Liver (tissue), 10 donors: ENCODE measurements at places on chromosomes 4 and X.

DNA sequence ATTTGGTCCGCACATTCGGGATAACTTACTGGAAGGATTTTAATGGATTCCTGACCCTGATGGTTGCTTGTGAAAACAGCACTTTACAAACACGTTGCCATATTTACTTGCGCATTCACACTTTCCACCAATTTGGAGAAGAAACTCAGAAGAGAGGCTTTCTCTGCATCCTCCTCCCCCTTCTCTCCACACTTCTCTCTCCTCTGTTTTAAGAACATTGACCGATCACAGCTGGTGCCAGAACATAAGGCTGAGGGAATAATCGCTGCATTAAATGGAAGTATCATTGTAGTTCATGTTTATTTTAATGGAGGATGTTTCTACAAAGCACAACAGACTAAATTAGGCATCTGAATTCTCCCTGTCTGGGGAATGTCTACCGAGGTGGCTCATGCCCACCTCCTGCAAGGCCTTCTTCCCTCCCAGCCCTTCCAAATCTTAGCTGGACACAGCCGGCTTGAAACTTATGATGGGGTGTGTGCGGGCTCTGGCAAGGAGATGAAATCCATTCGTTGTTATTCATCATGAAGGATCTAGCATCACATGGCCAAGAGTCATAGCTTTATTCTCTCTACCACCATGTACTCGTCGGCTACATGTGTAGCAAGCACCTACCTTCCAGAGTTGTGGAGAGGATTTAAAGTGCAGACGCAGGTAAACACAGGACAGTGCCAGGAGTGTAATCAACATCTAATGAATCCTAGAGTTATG lies 204.1 kb downstream of the LDB2 start:
- DNase-seq: no peak

GRCh38 chrX:39903343-39903742 lies 194.4 kb downstream of the BCOR start:
- no peak for DNase-seq

DNA sequence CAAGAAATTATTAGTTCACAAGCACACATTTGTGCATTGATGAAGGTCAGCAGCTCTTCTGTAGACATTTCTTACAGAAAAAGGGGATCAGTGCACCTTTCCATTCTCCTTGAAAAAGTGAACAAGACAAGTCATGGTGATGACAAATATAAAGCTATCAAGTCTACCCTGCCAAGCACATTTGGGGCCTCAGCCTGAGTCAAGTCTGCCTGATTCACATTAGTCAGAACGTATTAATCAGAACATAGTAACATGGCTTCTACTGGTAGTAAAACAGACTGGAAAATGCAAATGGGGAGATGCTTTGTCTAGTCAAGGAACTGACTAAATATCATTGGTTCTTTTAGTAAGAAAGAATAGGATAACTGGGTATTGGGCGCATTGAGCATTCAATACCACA lies 2305.1 kb downstream of the PCDH7 start:
- no peak for DNase-seq

GRCh38 chrX:57133706-57134105 lies 3.5 kb downstream of the SPIN2A start:
- no peak for DNase-seq

GRCh38 chr4:128362760-128363159 lies 75.1 kb upstream of the PGRMC2 start:
- DNase-seq: no peak

- DNase-seq: no peak
Observed at GRCh38 chr4:8646296-8647093, 53.9 kb downstream of the CPZ start.

GRCh38 chrX:136694431-136695087 lies 46.6 kb downstream of the CD40LG start:
- no peak for DNase-seq

DNA sequence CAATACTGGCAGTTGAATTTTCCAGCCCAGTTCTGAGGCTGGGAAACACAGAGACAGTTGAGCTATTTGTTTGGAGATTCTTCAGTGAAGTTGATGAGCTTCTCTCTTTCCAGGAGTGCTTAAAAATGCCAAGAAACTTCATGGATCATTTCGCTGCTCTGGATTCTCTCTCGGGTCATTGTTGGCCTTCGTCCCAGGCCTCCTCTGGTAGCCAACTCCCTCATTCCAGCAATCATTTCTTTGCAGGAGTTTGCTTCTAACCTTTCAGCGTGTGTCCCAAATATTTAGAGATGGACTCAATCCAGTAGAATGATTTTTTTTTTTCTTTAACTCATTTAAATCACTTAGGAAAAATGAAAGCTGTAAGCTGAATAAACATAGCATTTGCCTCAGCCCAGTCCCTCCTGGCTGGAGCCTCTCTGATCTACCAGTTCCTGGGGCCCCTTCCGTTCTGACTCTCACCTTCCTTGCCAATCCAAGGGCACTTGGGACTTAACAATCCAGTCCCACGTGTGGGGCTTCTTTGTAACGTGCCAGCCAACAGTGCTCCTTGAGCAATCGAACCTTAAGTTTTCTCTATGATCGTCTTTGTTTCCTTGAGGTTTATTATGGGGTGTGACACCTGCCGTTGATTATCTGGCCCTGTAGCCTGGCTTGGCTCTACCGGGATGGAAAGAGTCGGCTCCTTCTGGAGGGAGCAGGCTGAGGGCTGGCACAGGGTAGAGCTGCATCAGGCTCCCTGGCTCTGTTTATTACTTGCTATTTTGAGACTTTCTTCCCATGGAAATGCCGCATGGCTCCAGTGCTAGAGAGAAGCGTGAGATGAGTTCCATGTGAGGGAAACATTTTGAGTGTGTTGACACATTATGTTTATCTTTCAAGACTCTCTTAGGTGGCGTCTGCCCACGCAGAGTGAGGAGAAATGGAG lies 80.4 kb upstream of the GPC4 start:
- no peak for DNase-seq

- DNase-seq: no peak
Observed at GRCh38 chr4:40564815-40565483, 64.7 kb downstream of the RBM47 start.

- DNase-seq: peak; percentile 77
Observed at GRCh38 chr4:170138580-170139194, 48.9 kb upstream of the AADAT start.

DNA sequence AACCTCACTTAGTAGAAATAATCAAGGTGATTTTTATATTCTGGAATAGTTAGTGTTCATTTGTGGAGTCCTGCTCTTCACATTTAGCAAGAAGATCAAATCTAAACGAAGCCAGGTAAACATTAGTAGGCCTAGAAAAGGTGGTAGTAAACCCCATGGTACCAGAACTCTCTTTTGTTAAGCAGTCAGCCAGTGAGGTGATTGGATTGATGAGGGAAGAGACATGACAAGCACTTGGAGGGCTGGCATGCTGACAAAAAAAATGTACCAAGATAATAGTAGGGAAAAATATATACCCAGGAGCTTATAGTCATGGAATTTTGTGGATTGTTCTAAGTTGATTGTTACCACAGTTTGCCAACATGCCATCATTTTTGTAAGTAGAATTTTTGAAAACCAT lies 163.8 kb downstream of the BANK1 start:
- DNase-seq: no peak

DNA sequence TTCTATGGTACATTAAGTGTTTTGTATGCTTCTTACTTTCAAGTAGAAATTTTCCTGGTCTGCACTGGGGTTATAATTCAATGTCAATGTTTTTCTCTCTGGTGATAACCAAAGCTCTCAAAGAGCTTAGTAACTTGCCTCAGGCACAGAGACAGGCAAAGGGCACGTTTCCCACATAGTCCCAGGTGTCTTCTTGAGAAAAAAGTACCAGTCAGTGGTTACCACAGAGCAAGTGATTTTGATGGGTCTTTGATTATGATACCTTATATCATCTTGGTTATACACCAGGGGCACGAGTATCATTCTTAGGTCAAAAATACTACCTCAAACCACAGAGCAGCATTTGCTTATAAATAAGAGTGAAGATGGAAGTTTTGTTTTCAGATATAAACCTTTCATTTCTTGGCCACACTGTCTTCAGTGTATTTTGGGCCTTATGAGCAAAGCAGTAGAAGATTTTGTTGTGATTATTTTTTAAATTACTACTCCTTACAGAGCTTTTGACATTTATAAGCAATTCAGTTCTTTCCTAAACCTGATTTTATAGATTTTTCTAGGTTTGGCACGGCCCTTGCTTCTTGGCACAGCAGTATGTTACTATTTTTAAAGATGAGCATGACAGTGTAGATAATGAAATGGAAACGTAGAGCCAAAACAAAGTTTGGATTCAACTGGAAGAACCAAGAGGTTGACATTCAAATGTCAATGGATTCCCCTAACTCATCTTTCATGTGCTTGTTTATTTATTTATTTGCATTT lies 85.3 kb upstream of the TLL1 start:
- no peak for DNase-seq

- DNase-seq: no peak
Observed at GRCh38 chr4:123235431-123235830, 161.2 kb upstream of the SPRY1 start.

DNA sequence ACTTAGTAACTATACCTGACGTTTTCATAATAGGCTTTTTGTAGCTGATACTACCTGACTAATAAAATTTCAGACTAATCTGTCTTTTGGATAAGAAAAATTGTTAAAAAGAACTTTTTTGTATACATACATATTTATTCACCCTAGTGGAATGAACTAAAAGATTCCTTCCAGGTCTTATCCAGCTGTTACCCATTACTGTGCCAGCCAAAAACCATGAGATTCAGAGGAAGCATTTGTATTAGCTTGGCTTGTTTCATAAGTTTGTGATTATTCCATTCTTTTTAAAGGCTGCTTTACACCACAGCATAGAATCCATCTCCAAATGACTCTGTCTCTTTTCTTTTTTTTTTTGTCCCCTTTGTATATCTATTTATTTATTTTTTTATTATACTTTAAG lies 149.4 kb downstream of the FAT4 start:
- no peak for DNase-seq

DNA sequence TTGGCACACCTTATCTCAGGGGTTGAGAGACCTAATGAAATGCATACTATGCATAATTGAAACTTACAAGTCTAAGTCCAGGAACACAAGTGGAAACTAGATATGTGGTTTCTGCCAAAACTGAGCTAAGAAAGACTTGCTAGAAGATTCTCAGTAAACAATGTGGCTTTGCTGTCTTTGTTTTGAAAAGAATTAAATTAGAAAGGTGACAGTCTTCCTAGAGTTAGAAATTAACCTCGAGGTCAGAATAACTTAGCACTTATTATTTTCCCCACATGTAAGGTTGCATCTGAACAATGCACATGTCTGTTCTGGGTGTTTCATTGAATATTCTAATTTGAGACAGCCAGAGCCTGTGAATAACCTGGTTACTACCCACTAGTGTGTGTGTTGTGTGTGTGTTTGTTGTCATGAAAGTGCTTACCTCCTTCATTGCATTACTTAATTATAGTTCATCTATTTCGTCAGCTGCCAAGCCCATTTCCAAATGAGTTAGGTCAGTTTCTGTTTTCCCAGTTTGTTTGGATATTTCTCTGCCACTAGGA lies 1.5 kb downstream of the EREG start:
- DNase-seq: no peak

DNA sequence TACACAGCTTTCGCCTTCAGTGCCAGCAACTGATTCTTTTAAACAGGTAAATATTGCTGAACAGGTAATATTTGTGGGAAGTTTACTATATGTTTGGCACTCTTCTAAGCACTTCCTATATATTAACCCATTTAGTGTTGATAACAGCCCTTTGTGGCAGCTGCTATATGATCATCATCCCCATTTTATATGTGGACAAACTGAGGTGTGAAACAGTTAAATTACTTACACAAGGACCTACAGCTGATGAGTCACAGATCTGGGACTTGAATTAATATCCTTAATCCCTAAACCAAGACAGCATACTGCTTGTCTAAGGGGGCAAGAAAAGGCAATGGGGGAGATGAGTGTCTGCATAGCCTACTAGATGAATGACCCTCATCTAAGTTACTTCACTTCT lies 2.9 kb downstream of the SMIM20 start:
- DNase-seq: no peak

- DNase-seq: no peak
Observed at GRCh38 chrX:12567857-12568256, 223.4 kb upstream of the PRPS2 start.
